ENCODE measurements at places on chromosomes 7 and 10. TPM values are rescaled to one million over a fixed set of nuclear protein-coding genes. Genes with fewer than 3 reads are reported as not detected.

GRCh38 chr10:132143162-132143561 lies 43.6 kb upstream of the DPYSL4 start:
- DNase-seq, result no peak

DNA sequence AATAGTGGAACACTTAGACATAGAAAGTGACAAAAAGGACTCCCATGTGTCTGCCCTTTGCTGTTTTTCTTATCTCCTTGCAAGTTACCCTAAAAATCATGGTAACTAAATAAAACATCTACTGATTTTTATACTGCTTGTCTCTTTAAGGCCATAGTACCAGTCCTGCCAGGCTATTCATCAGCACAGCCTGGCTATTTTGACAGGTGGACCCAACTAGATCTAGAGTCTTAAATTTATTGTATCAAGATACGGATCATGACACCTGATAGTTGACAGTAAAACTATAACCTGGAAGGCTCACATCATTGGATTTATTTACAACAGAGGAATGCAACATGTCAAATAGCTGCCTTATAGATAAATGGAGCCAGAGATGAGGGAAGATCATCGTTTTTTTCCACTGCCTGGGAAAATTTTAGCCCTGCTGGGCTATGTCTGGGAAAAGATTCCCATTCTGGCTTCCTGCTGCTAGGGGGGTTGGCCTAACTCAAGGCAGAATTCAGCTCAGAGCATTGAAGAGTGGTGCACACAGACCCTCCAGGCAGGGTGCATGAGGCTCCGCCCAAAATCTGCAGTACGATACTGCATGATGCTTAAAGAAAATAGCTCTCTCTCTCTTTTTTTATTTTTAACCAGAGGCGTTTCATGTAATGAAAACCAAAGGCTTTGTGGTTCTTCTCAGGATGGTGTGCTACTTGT lies 292.0 kb upstream of the FZD8 start:
- DNase-seq, result no peak

GRCh38 chr7:157634401-157635147 lies 297.8 kb downstream of the DNAJB6 start:
- DNase-seq, result no peak

- DNase-seq, result no peak
Measured at GRCh38 chr7:30502470-30503251, 2.0 kb downstream of the GGCT start.

GRCh38 chr7:923108-924041 lies 31.1 kb downstream of the ADAP1 start:
- DNase-seq, result no peak

Gene STRIP2
- polyA plus RNA-seq, result 5.3 TPM

Gene CCDC172
- not detected for polyA plus RNA-seq

Gene ZNF722
- not detected for polyA plus RNA-seq
